A549 treated with RU486 at 1 μM for 4 hours (cell line): ENCODE measurements at places on chromosomes 7 and 10. TPM values are rescaled to one million over a fixed set of nuclear protein-coding genes. Genes with fewer than 3 reads are reported as not detected.

The SPACDR gene
- total RNA-seq, result 0.21 to 0.98 TPM (median 0.66 TPM) in 5 replicates

The ZCCHC24 gene
- total RNA-seq, result 2.6 to 5.0 TPM (median 4.7 TPM) in 5 replicates

The SLC26A5 gene
- not detected in 5 replicates for total RNA-seq

The PRRT4 gene
- total RNA-seq, result 0.17 to 0.81 TPM (median 0.41 TPM) in 5 replicates

The SLF2 gene
- 5.7 to 10.5 TPM (median 9.6 TPM) in 5 replicates for total RNA-seq

The ELFN1 gene
- 0.32 to 0.59 TPM (median 0.39 TPM) in 5 replicates for total RNA-seq
